ENCODE measurements at places on chromosomes 12 and 14.

DNA sequence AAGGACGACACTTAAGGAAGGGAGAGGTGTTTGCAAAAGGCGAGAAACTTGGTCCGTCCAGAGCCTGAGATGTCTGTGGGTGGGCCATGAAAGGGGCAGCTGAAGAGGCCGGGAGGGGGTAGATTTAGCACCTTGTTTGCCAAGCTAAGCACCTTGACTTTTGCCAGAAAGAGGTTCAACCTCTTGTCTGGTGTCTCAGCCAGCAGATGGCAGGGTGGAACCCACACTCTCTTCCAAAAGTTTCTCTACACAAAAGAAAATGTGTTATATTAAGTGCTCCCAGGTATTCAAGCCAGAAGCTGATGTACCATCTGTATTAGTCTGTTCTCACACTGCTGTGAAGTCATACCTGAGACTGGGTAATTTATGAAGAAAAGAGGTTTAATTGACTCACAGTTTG is 69.9 kb downstream of the SUDS3 start:
- no peak for DNase-seq

- no peak for DNase-seq
Observed at GRCh38 chr12:125089626-125090025, 24.4 kb downstream of the AACS start.

GRCh38 chr14:51546603-51547258 is 105.0 kb upstream of the FRMD6 start:
- no peak for DNase-seq

GRCh38 chr14:77508249-77508648 is 9.6 kb upstream of the ISM2 start:
- no peak for DNase-seq

GRCh38 chr14:51554339-51554920 is 97.3 kb upstream of the FRMD6 start:
- DNase-seq, result no peak

DNA sequence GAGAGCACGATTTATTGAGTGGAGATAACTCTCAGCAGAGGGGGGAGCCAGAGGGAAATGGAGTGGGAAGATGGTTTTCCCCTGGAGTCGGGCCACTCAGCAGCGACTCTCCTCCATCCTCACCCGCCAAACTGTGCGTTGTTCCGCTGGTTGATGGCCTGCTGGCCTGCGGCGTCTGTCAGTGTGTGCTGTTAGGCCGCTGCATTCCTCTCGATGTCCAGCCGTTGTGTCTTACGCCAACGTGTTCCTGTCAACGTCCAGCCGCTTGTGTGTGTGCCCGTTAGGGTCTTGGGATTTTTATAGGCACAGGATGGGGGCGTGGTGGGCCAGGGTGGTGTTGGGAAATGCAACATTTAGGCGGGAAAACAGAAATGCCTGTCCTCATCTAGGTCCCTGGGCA is 69.2 kb downstream of the PTPRQ start:
- no peak for DNase-seq

DNA sequence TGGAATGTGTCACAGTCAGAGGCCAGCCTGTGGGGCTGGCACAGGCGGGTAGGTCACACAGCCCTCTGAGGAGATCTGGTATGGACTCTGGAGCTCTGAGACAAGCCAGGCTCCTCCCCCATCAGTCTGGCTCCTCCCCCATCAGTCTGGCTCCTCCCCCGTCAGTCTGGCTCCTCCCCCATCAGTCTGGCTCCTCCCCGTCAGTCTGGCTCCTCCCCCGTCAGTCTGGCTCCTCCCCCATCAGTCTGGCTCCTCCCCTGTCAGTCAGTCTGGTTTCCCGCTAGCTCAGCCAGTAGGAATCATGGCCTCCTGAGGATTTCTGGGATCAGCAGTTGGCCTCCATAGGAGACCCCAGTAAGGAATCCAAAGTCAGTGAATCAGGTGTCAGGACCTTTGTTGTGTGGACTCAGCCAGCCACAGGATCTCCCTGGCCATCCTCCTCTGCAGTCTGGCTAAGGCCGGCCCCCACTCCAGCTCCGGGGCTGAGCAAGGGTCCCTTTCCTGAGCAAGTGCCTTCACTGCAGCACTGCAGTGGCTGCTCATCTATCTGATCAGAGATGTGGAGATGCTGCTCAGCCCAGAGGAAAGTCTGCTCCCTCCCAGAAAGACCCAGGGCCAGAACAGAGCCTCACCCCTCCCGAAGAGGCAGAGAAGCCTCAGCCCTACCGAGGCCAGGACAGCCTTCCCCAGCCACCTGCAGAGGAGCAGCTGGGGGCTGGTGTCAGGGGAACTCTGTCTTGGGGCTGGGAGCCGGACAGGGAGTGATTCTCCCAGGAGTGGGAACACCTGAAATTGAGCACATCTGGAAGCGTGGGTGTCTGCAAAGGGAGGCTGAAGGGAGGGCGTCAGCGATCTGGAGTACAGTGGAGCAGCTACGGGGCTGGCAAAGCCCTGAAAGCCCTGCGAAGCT is 35.7 kb downstream of the IQSEC3 start:
- no peak for DNase-seq

GRCh38 chr12:100234591-100235304 is 32.1 kb downstream of the DEPDC4 start:
- DNase-seq, result peak; percentile 6

DNA sequence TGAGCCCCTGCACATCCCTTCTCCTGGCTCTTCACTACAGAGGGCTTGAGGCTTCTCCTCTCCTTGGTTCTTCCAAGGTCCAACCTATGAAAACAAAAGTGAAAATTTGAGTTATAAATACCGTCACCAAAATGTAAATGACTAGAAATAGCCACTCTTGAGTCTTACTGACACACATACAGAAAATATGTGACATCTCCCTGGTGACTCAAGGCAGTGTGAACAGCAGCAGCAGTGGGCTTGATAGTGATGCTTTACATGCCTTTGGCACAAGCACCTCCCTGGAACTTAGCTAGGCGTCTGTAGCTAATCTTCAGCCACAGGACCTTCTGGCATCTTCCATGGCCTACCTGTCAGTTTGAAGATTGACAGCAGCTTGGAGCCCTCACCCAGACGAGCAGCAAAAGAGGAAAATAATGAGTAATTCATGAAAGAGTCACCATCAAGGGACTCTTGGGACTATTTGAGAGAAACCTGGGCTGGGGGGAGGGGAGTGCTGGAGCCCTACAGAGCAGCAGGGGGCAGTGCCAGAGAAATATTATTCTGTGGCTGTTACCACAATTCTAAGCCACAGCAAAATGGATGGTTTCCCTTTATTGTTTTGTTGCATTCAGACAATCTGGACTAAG is 158.0 kb downstream of the KCNK10 start:
- DNase-seq, result no peak

Data from stimulated activated CD4-positive, alpha-beta T cell treated with anti-CD3 and anti-CD28 coated beads, Interleukin-4, amount 100 ng/mL, for 24 hours (primary cell).